ENCODE measurements at places on chromosomes 7 and 10.
A peak's percentile ranks its signal among the peaks of the same experiment; 100 is the strongest.

DNA sequence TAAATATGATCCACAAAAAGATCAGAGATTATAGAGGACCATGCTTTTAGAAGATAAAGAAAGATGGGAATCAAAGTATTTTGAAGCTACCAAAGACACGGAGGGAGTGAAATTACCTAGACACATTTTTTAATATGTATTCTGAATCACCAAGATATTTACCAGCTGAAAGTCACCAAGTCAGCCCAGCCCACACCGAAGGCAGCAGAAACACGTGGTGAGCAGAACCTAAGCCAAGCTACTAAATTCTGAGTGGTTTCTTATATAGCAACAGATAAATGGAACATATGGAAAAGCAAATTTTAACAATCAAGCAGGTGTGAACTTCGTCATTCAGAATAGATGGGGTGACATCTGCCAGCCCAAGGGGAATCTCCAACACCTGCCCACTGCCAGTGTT, 134.7 kb upstream of the AKR1E2 start:
- no peak for DNase-seq

DNA sequence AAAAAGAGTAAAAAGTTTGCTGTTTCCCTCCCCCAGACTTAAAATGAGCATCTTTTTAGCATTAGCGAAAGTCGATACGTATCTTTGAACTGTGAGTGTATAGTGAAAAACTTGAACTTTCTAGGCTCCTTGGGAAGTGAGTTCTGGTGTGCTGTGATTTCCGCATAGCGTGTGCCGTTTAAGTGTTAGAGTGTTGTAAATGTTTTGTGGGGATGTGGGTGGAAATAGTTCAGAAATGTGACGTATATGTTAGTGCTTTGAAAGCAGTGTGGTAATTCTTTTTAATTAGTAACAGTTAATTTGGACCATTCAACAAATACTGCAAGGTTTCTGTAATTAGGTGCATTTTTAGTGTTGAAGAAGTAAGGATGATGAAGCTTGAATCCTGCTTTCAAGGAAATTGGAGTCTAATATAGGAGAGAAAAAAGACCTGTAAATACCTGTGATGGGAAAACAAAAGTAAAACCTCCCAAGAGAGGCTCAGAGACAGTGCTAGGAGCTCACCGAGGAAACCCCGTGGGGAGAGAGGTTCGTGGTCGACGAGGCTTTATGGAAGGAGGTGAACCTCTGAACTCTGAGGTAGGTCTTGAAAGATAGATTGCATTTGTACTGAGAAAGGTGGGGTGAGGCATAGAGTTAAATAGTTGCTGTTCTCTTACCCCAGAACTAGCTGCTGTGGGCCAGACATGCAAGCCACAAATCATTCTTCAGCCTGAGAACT, 40.8 kb downstream of the RBM33 start:
- no peak for DNase-seq

DNA sequence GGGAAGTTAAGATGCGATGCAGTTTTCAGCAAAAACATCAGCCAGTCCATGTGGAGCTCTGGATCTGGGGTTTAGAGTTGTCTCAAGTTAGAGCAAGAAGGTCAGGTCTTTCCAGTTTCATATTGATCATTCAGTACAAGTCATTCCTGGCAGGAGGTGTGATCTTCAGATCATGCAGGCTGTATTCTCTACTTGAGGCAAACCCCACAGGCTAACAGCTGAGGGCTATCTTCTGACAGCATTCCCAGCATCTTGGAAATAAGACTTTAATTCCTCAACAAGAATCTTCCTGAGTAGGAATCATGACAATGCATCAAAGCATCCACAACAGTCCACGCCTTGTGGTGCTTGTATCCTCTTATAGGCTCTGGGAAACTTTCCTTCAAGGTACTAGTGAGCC, 94.9 kb upstream of the ZNF438 start:
- DNase-seq: no peak

- DNase-seq: no peak
Measured at GRCh38 chr10:71779641-71780040, 6.3 kb upstream of the VSIR start.

DNA sequence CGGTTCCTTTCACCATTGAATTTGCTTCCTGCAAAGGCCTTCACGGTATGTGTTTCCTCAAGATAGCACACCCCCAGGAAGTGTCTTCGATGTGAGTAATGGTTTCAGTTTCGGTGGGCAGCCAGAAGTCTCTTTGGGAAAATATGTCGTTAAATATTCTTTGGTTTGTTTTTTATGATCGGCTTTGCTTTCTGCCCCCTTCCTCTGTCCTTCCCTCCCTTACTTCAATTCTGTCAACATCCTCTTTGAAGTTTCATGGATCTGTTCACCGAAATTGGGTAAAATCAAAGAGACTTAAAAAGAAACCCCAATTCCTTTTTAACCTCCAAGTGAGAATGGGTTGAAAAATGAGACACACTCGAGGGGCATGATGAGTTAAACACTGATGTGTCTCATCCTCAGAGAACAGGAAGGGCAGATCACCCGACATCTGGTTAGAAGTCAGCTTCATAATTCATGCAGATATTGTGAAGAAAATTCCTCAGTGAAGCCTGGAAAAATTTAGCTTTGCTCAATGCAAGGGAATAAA, 170.8 kb upstream of the HABP2 start:
- DNase-seq: peak; percentile 56
